ENCODE measurements at places on chromosomes 4 and X. TPM values are rescaled to one million over a fixed set of nuclear protein-coding genes. Genes with fewer than 3 reads are reported as not detected.

ALAS2 gene
- not detected for total RNA-seq

RHOH gene
- 178 TPM for total RNA-seq

CFP gene
- total RNA-seq, result 47.5 TPM

ZIC3 gene
- not detected for total RNA-seq
